ENCODE measurements at places on chromosomes 1 and 21.

GRCh38 chr1:12521096-12521495, 96.9 kb downstream of the DHRS3 start:
- DNase-seq: peak; percentile 11

DNA sequence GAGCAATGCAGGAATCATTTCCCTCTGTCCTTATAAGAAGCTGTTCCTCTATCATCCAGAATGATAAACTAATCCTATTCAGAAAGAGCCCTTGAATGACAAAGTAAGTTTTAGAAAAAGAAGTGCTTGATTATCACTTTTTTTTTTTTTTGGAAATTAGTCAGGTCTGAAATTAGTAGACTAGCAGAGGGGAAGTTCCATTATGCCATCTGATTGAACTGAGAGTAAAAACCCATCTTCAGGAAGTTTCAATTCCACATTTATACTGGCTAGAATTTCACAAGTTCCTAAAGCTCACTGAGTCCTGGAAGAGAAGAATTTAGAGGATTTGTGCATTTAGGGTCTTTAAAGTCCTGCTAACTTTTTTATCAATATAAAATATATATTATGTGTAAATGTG, 128.8 kb upstream of the COA6 start:
- no peak for DNase-seq

DNA sequence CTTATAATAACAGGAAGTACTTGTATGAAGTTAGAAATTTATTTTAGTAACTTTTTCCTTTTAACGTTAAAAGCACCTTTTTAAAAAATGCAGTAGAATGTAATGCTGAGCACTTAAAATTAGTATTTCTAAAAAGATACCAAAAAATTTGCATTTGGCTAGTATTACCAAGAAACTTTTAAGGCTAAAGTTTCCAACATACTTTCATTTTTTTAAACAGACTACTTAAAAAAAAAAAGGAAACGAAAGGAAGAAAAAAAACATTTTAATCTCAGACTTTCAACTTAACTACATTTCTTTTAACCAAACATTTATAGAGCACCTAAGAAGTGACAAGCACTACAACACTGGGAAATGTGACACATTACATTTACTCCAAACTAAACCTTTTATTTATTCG, 2.8 kb downstream of the ARID4B start:
- no peak for DNase-seq

- no peak for DNase-seq
These were observed 230.4 kb downstream of the DNM3 start for GRCh38 chr1:172071746-172072145.
